ENCODE measurements at places on chromosomes 2 and 18.

- DNase-seq = no peak
Observed at GRCh38 chr2:47225061-47225783, 70.1 kb upstream of the STPG4 start.

DNA sequence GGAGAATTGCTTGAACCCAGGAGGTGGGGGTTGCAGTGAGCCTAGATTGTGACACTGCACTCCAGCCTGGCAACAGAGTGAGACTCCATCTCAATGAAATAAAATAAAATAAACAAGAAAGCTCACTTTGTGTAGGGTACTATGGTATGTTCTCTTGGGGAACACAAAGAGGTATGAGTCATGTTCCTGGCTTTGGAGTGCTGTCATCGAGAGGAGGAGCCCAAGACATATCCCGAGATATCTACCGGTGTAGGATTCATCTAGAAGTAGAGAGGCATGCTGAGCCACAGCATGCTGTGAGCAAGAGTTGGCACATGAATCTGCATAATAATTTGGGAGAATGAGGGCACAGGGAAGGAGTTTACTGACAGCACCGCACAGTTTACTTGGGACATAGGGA, 244.9 kb upstream of the EPHA4 start:
- DNase-seq = no peak

GRCh38 chr18:55370936-55371335, 217.1 kb downstream of the TCF4 start:
- DNase-seq = no peak

DNA sequence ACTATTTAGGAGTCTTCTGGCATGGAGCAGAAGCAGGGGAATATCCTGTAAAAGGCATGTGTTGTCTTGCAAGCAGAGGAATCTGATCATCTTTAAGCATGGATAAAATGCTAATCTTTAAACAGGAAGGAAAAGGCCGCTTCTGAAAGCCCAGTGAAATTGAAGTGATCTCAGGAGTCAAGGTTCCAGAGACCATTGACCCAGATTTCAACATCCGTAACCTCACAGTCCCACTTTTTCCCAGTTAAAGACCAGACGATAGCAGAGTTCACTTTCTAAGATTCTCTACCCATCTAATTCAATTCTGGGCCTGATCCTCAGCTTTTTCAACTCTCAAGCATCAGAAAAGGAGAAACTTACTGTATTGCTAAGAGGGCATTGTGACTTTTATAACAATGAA, 332.2 kb upstream of the LRP1B start:
- no peak for DNase-seq

DNA sequence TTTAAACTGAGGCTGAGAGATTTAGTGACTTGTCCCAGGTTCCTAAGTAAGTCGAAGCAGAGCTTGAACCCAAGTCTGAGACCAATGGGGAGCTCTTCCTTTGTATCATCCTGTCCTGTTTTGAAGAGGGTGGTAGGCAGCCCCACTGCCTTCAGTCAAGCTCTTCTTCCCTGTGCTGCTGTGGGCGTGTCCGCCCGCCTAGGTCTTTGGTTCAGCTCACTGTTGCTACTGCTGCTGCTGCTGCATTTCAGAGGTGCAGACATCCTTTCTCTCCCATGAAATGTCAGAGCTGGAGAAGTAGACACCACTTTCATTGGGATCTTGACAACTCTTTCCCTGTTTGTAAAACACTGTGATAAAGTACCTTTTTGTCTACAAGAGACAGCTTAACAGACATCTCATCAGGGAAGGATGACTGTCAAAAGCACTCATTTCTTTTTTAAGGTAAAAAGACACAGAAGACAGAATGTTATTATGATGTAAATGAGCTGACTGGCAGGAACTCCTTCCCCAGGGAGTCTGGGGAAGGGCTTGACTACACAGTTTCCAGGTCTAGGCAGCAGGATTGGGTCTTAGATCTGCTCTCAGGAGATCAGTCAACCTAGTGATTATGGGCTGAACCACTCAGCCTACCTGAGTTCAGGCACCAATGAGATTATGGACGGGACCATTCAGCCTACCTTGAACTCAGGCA, 91.7 kb upstream of the TRIB2 start:
- no peak for DNase-seq

DNA sequence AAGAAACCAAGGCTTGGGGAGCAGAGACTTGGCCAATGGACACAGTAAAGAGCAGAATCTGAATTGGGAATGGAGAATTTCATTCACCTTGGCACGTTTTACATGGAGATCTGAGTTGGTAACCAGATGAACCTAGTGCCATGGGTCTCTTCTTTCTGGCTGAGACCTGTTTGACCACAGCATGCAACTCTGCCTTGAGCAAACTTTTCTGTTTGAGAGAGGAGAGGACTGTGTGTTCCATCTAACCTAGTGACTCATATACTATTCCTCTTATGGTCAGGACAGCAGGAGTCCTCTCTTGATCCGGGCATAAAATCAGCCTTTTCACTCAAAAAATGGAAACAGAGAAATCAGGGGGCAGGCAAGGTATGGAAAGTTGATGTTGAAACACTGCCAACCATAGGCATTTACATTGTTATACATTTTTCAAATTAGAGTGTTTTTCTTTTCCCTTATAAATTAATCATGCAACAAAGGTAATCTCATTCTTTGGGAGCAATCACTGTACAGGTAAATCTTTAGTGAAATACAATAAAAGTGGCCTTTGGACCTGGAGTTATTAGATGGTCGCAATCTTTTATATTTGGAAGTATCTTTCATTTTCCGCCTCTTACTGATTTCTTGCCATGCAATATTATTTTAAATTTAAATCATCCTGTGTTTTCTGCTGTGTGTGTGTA, 86.7 kb downstream of the NRP2 start:
- no peak for DNase-seq

GRCh38 chr2:71831193-71831577, 316.5 kb downstream of the CYP26B1 start:
- no peak for DNase-seq

DNA sequence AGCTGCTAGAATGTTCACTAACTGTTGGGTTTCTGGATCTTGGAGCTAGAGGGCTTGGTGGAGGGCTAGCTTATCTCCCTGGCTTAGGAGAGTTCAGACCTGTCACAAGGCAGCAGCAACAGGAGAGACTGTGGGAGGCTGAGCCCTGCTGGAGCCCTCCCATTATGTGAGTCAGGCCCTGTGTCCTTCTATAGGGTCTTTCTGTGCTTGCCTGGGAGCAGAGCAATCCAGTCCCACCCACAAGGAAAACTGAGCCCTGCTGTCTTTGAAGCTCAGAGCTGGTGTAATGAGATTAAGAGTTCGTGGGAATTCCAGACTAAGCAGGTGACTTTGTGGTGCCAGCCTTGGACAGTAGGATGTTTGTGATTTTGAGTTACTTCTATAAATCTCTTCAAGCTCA, 249.0 kb downstream of the TTC32 start:
- DNase-seq = no peak

- DNase-seq = no peak
Observed at GRCh38 chr2:23695890-23696751, 230.8 kb downstream of the ATAD2B start.

GRCh38 chr2:73000808-73001570, 70.5 kb downstream of the SFXN5 start:
- DNase-seq = no peak

DNA sequence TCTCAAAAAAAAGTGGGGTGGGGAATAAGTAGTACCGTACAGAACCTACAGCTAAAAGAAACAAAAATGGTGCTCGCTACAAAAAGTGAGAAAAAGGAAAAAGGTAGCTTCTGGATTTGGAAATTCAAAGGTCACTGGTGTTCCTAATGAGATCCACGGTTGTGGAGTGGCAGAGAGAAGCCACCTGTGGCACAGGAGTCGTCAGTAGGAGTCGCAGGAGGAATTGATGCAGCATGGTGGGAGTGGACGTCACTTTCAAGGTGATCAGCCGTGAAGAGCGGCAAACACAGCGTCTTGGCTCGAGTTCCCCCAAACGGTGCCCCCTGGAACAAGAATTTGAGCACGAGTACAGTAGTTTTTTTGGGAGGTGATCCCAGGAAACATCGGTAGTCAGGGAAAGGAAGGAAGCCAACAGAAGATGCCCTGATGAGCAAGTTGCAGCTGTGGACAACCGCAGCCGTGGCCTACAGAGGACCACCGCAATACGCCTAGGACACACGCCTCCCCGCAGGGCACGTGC, 1.4 kb upstream of the TTL start:
- DNase-seq = no peak

- DNase-seq = no peak
Observed at GRCh38 chr2:71555798-71556454, 102.6 kb downstream of the DYSF start.

- DNase-seq = no peak
Observed at GRCh38 chr2:16119741-16120140, 179.4 kb downstream of the MYCN start.

GRCh38 chr2:13638181-13638580, 921.4 kb downstream of the TRIB2 start:
- no peak for DNase-seq

GRCh38 chr2:96806468-96807126, 9.5 kb upstream of the CNNM3 start:
- no peak for DNase-seq

- no peak for DNase-seq
Observed at GRCh38 chr18:22387364-22387763, 30.4 kb downstream of the CTAGE1 start.

All from stimulated activated CD4-positive, alpha-beta T cell treated with anti-CD3 and anti-CD28 coated beads, Interleukin-1b, Interleukin-23, amount 100 ng/mL, for 1 hour (primary cell).